NCI-H446 treated with DMSO at 0.1 percent for 48 hours (cell line): ENCODE measurements at places on chromosomes 12 and 14.

DNA sequence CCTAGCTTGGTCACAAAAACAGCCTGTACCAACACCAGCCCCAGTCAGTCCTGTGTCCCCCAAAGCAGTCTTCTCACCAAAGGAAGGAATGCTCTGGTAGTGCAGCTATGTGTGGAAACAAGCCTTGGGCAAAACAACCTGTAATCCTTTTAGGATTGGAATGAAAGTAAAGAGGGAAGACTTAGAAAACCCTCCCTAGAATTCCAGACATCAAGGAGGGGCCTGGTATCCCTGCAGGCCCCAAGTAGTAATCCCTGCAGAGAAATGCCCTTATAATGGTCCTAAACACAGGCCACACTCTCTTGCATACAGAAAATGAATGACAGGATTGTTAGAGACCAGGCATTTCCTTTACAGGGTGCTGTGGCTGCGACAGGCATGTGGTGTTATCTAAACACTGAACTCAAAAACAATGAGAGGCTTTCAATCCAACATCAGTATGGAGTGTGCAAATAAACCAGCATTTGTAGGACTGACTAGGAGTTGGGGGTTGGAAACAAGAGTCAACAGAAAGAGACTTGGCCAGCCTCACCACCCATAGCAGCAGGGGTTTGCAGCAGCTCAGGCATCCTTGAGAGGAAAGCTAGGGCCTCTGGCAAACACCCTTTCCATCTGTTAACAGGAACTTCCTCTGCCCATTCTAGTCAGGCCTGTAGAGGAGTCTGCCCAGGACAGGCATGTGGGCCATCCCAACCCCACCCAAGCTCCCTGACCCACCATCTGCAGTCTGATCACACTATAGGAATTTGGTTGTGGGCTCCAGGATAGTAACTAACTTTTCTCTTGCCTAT is 59.1 kb downstream of the DCAF5 start:
- DNase-seq: peak; percentile 64

DNA sequence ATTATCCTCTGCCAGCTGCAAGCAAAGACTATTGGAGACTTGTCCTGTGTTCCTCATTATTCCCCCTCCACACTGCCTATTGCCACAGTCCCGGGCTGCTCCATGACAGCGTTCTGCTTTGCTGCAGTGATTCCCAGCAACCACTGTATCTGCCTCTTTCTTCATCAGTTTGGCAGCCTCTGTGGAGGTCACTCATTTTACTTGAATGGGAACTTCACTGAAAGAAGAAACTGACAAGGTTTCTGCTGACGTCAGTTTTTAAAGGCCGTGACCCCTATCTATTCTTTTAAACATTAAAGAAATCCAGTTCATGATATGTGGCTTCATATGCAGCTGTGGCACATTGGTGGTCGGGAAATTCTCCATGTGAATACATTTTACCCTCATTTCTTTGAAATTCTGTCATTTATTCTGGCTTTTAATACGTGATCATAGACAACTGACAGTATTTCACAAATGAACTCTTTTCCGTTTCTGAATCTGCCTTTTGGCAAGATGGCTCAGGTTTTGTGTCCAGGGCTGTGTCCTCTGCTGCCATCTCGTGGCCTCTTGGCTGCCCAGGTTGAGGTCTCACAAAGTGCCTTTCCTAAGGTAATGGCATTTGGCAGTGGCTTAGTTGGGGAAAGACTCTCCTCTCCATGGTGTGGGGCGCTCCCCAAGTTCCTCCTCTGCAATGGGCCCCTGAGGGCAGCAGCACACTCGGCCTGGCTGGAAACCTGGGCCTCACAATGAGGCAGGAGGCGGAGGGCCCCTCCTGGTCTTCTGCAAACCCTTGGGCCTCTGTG is 5.8 kb downstream of the TMEM253 start:
- DNase-seq: peak; percentile 52

DNA sequence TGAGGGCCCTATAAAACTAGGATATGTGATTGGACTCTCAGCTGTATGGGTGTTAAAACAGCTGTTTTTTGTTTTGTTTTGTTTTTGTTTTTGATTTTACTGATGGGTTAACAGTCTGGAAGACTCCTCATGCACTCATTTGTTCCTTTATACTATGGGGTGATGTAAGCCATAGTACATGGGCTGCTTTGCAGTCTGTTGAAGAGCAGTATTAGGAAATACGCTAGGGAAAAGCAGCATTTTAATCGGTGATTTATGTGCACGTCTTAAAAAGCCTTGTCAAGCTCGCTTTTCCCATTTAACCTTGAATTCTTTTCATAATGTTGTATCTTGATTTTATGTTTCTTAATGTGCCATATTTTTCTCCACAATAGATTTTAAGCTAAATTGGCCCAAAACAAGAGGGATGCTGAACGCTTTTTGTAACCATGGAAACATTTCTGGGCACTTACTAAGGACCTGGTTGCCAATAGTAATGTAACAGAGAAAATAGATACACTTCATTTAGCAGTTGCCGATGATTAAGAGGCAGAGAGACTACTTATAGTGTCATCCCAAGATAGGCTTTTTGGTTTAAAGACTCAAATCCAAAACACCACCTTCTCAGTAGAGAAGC is 244.0 kb downstream of the SNAPC1 start:
- DNase-seq: no peak

GRCh38 chr12:119444462-119445044 is 110.0 kb downstream of the CCDC60 start:
- DNase-seq: peak; percentile 10

- no peak for DNase-seq
These were observed 436.9 kb upstream of the TMEM132C start for GRCh38 chr12:127830065-127830460.

DNA sequence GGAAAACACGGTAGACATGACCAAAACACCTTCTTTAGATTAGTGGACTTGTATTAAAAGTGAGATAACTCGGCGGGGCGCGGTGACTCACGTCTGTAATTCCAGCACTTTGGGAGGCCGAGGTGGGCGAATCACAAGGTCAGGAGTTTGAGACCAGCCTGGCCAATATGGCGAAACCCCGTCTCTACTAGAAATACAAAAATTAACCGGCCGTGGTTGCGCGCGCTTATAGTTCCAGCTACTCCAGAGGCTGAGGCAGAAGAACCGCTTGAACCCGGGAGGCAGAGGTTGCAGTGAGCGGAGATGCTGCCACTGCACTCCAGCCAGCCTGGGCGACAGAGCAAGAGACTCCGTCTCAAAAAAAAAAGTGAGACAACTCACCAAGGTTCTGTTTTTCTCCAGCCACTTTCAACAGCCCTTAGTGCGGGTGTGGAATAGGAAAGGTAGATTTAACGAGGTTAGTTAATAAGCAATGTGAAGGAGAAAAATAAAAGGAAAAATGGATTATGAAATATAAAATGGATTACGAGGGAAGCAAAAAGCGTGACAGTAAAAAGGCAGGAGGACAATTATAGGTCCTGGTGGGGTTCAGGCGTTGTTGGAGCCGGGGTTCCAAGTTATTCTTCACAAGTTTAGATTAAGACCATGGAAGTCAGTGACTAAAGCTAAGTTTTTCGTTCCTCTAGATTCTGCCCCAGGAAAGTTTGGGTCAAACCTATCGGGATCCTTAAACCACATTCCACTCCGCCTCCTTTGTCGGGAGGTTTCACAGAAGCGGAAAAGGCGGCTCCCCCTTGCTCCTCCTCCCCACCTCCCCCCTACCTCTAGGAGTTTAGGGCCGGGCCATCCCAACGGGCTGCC is 534 bp downstream of the PPP2R3C start:
- no peak for DNase-seq

- DNase-seq: no peak
These were observed 62.9 kb upstream of the METAP2 start for GRCh38 chr12:95411057-95411456.

DNA sequence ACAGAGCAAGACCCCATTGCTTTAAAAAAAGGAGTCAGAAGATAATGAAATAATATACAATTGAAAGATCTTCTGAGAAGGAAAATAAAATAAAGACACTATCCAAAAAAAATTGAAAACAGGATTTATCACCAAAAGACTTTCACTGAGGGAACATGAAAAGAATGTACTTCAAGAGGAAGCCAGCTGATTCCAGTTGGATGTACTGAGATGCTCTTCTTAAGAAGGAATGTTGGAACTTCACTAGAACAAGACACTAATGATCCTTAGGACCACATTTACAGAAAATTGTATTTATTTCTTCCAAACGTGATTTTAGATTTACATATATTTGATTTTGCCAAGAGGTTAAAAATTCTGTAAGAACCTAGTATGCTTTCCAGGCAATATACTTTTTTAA is 65.6 kb upstream of the CNOT2 start:
- no peak for DNase-seq

DNA sequence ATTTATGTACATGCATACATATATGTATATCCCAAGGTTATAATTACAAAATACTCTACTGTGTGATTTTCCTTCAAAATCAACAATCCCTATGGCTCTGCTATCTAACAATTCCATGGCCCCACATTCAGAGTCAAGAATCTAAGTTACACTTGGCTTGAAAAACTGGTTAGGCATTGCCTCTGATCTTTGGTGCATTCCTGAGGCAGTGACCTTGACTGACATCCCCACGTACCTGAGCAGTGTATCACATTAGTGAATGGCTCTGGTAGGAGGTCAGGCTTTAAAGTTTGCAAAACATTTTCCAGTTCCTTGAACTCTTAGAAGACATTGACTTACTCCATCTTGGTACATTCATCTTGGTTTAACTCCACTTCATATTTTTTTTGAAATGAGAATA is 8.5 kb upstream of the STON2 start:
- DNase-seq: no peak

DNA sequence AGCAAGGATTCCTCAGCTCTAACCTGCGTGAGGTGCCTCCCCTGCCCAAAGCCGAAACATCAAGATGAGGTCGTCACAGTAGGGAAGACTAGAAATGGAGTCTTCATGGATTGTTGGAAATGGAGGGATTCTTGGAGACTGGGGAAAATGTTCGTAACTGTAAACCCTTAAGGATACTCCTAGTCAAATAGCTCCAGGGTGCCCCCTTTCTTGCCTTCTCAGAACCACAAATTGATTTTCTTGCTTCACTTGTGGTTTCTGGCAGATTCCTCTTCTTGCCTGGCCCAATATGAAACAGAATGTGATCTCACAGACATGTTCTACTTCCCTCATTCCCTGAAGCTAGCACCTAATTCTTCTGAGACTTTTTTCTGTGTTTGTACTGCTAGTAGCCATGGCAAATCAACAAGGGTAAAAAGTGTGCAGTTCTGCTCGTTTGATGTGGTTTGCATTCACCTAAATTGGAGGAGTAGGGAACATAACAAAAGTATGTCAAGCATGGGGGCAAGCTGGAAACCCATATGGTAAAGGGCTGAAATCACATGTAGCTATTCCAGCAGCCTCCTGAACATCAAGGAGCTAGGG is 332.0 kb downstream of the PAWR start:
- no peak for DNase-seq

DNA sequence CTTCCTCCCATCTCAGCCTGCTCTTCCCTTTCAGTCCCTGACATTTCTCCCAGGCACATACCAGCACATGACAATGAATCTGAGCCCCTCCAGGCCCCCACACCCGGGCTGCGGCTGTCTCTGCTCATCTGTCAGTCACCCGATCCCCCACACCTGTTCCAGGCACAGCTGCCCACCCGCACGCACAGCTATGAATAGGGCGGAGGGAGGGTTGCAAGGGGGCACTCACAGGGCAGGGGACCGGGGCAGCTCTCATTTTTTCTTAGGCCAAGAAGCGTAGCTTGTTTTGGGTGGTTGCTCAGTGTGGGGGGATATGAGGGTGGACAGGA is 43.7 kb upstream of the TSPAN9 start:
- DNase-seq: no peak

GRCh38 chr14:69610020-69610873 is 1.1 kb upstream of the SUSD6 start:
- no peak for DNase-seq

DNA sequence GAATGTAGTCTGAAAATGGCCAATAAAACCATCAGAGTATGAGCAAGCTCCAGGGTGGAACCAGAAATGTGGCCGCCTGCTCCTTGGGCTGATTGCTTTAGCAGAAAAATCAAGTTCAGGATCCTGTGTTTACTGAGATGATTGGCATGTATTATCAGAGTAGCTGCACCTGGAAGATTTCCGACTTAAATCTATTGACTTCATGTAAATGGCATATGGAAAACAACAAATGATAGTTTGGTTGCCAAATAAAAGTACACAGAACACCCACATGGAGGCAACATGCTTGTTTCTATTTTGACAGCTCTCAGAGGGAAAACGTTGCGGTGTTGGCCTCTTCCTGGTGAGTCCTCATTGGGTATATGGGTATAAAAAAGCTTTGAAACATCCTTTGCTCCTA is 31.3 kb downstream of the SOCS2 start:
- DNase-seq: peak; percentile 44

- no peak for DNase-seq
These were observed 78.6 kb downstream of the SLC15A5 start for GRCh38 chr12:16198884-16199283.

DNA sequence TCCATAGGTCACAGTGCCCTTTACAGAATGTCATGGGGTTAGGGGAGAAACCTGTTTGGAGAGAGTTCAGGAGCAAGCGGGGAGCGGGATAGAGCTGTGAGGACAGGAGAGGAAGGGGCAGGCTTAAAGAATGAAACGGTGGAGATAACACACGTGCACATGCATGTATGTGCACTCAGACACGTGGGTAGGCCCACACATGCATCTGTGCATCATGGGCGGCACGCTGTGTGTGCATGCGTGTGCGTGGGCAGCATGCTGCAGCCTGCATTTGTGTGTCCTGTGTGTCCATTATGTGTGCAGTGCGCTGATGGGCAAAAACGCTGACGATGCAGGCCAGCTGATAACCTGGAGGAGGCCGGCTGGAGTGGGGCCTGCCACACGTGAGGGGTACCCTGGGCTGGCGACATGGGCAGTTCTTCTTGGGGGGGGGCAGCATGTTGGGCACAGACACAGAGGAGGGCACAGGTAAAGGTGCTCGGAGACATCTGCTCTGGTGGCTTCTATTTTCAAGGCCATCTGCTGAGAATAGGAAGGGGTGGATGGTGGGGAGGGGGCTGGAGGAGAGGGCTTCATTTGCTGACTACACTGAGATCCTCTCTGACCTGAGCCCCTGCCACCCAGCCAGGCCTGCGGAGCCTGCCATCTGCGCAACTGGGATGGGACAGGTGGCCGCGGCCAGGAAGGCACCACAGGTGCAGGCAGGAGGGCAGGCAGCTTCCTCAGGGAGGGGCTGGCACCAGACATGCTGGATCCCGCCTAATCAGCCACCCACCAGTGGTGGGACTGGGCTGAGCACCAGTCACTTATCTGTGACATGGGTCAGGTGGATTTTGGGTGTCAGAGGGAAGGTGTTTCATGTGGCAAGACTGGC is 4.6 kb upstream of the ANKRD9 start:
- no peak for DNase-seq

- no peak for DNase-seq
These were observed 31.3 kb downstream of the PTPRB start for GRCh38 chr12:70605976-70606375.

GRCh38 chr14:58198086-58198485 is 1.9 kb upstream of the ACTR10 start:
- no peak for DNase-seq

- DNase-seq: no peak
These were observed 19.7 kb downstream of the FOS start for GRCh38 chr14:75298187-75298965.

DNA sequence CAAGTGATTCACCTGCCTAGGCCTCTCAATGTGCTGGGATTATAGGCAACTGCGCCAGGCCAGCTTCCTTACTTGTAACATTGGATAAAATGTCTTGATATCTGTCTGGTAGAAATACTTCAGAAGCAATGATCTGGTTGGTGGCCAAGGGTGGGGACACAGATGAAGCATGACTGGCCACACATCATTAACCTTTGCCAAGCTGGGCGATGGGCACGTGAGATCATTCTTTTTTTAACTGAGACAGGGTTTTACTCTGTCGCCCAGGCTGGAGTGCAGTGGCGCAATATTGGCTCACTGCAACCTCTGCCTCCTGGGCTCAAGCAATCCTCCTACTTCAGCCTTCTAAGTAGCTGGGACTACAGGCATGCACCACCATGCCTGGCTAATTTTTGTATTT is 31.1 kb downstream of the PLEKHH1 start:
- no peak for DNase-seq
